ENCODE measurements at places on chromosomes 7 and 10.
A peak's percentile ranks its signal among the peaks of the same experiment; 100 is the strongest.

GRCh38 chr7:24323961-24324480 lies 40.0 kb downstream of the NPY start:
- DNase-seq = no peak

- no peak for DNase-seq
Measured at GRCh38 chr10:12742771-12743170, 258.7 kb downstream of the CCDC3 start.

DNA sequence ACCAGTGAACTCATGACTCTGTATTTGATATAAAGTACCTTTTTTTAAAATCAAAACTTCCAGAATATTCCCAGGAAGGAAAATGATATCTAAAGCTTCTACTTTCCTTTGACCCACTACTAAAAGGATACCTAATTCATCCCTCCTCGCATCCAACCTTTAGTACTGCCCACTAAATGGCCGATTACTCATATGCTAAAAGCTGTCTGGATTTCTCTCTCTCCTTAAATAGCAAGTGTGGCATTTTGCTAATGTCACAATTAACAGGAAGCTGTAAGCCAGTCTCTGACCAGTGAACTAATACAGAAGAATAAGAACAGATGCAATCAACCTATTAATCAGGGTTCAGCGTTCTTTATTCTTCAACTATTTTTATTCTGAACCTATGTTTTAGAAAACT lies 59.0 kb downstream of the DNAJB9 start:
- DNase-seq = no peak

DNA sequence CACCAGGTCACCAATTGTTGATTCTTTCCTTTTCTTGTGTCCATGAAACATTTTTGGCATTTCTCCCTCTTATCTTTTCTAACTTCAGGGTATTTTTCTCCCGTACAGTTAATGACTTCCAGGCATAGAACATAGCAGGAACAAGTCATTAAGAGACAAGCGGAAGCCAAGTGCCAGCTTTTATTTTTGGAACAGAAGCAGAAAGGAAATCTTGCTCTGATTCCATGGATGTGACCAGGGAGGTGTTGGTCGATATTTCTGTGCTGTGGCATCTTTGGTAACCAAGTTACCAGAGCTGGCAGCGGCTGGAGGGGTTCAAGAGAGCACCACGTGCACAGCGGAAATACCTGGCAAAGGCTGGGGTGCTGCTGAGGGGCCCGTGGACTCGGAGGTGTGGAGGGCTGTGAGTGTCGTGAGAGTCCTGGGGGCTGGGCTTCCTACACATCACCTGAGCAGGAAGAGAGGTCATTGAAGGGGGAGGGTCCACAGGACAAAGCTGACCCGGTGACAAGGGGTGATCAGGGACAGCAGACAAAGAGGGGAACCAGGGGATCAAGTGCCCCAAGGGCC lies 1.8 kb downstream of the LLCFC1 start:
- no peak for DNase-seq

GRCh38 chr7:24722386-24723177 lies 34.7 kb downstream of the GSDME start:
- no peak for DNase-seq

DNA sequence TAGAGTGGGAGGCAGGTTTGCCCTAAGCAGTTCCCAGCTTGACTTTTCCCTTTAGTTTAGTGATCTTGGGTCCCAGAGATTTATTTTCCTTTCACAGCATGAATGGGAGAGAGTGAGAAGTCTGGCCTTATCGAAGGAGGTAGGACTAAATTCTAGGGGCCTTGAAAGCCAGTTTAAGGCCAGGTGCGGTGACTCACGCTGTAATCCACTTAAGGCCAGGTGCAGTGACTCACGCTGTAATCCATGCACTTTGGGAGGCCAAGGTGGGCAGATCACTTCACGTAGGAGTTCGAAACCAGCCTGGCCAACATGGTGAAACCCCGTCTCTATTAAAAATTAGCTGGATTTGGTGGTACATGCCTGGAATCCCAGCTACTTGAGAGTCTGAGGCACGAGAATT lies 392.2 kb downstream of the ACTR3B start:
- no peak for DNase-seq

GRCh38 chr7:111180338-111180737 lies 89.4 kb downstream of the LRRN3 start:
- no peak for DNase-seq

DNA sequence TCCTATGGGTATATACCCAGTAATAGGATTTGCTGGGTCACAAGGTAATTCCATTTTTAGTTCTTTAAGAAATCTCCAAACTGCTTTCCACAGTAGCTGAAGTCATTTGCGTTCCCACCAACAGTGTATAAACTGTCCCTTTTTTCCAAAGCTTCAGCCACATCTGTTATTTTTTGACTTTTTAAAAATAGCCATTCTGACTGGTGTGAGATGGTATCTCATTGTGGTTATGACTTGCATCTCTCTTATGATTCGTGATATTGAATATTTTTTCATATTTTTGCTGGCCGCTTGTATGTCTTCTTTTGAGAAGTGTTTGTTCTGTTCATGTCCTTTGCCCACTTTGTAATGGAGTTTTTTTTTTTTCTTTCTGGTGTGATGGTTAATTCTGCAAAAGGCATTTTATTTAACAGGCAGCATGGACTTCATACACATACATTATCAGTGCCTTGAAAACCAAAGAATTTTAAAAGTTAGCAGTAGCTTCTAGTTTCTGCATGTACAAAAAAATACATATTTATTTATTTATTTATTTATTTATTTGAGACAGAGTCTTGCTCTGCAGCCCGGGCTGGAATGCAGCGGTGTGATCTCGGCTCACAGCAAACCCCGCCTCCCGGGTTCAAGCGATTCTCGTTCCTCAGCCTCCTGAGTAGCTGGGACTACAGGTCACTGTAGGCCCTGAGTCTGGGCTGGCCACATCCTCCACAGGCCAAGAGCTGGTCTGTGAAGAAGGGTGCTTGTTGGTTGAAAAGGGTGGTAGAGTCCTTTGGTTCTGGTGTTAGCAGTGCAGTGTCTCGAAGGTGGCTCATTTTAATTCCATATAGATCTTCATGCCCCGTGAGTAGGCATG lies 32.3 kb downstream of the AGR3 start:
- DNase-seq = no peak

DNA sequence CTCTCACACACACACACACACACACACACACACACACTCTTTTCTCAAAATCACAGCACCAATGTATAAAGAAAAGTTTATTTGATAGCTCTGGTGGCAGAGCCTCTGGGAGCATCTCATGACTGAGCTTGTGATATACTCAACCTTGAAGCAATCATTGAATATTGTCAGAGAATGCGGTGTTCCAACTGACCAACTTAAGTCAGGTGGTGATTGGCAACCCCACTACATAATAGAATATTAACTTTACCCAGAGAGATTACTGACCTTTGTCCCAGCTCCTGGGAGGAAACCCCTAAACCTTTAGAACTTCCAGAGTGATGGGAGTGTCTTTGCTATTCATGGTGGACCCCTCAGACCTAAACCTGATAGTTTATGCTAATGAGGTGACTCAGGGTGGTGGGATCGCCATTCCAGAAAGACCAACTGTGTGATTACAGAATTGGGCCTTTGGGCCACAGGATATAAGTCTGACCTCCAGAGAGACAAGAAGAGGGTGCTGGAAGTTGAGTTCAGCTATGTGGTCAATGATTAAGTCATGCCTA lies 143.1 kb downstream of the OTUD1 start:
- no peak for DNase-seq

GRCh38 chr7:70520611-70521010 lies 611.3 kb upstream of the GALNT17 start:
- no peak for DNase-seq

DNA sequence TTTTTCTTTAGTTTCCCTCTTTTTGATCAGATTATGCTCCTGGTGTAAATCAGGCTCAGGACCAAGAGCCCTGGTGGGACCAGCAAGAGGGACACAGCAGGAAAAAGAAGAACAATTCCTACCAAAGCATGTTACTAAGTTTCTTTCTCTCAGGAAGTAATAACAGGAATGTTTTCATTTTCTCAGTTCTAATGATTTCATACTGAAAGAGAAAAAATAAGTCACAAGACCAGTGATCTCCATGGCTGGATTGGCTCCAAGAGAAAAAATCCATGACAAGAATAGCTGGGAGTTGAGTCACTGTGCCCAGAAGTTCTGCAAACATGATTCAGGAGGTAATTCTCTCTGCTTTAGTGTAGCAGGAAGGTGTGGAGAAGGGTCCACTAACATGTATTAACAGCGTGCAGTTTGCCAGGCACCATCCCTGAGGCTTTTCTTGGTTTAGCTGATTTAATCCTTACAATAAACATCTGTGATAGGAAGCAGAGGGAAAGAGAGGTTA lies 23.8 kb upstream of the IFIT2 start:
- no peak for DNase-seq

DNA sequence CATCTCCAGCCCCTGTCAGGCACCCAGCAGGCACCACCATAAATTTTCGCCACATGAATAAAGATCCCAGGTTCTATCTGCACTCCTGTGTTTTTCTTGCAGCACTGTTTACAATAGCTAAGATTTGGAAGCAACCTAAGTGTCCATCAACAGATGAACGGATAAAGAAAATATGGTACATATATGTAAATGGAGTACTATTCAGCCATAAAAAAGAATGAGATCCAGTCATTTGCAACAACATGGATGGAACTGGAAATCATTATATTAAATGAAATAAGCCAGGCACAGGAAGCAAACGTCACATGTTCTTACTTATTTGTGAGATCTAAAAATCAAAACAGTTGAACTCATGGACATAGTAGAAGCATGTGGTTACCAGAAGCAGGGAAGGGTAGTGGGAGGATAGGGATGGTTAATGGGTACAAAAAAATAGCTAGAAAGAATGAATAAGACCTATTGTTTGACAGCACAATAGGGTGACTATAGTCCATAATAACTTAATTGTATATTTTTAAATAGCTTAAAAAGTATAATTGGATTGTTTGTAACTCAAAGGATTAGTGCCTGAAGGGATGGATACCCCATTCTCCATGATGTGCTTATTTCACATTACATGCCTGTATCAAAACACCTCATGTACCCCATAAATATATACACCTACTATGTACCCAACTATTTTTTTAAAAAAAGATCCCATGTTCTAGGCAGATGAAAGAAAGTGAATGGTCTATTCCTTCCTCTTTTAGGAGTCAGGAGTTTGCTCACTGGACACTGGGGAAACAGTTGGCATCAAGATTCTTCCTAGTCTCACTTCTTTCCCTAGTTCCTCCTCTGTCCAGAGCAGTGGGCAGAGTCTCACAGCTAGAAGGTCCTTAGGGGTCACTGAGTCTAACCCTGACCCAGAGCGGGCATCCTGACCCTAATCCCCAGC lies 1.0 kb upstream of the NPFFR1 start:
- no peak for DNase-seq

- peak; percentile 72 for DNase-seq
Measured at GRCh38 chr7:129780257-129780973, 168.9 kb downstream of the NRF1 start.

DNA sequence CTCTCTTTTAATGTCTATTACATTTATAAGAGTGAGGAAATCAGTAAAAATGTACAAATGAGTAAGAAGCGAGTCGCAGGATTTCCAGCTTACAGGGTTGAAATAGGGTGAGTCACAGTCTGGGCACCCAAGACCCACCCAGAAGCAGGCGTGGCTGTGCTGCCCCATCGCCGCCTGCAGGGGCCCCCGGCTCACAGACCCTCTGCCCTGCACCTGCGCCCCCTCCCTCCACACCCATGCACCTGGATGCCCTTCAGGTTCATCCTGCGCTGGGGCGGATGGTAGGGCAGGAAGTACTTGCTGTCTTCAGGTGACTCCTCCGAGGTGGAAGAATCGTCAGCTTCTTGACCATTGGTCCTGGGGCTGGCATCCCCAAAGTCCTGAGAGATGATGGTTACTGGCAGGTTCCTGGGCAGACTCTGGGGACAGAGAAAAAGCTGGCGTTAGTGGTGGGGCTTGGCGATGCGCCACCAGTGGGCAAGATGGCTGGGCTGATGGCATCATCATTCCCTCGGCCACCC lies 90.2 kb upstream of the GNA12 start:
- peak; percentile 13 for DNase-seq

GRCh38 chr7:99407872-99408378 lies 472 bp downstream of the PDAP1 start:
- DNase-seq = peak; percentile 31

- no peak for DNase-seq
Measured at GRCh38 chr7:155682484-155682883, 38.0 kb downstream of the RBM33 start.

DNA sequence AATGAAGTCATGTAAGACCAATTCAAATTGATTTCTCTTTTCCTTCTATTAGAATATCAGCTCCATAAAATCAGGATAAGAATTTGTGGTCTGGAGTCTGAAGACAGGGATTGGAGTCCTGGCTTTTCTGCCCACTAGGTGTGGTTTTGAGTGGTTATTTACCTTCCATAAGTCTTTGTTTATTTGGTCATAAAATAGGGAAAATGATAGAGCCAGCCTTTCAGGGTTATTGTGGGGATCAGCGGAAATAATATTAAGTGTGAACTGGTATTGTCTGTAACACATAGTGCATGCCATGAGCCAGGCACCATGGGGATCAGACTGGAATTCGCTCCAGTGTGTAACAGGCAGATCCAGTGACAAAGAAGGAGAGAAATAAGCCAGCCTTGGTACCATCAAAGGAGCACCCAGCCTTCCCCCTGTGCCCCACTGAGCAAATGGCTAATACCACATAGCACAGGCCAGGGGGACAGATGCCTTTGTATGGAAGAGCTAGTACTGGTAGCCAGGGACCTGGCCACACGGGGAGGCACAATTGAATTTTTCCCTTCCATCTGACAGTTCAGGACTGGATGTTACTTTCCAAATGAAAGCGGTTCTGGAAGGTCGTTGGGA lies 509.7 kb upstream of the PODXL start:
- DNase-seq = no peak

GRCh38 chr7:95482424-95482823 lies 3.3 kb upstream of the ASB4 start:
- DNase-seq = no peak

GRCh38 chr10:11742009-11742778 lies at the start of gene ECHDC3:
Gene ECHDC3, plus strand, starts transcription at chr10:11742382. Its CDS starts 195 bp downstream, at chr10:11742577.
- peak; percentile 35 for DNase-seq

GRCh38 chr10:71516890-71517289 lies 120.2 kb downstream of the CDH23 start:
- no peak for DNase-seq

Measured in stimulated activated CD4-positive, alpha-beta T cell treated with anti-CD3 and anti-CD28 coated beads, Interleukin-1b, Interleukin-23, amount 100 ng/mL, for 24 hours (primary cell).